ENCODE measurements at places on chromosomes 5 and 9.

GRCh38 chr5:128470663-128471062 lies 67.4 kb downstream of the FBN2 start:
- DNase-seq, result no peak

DNA sequence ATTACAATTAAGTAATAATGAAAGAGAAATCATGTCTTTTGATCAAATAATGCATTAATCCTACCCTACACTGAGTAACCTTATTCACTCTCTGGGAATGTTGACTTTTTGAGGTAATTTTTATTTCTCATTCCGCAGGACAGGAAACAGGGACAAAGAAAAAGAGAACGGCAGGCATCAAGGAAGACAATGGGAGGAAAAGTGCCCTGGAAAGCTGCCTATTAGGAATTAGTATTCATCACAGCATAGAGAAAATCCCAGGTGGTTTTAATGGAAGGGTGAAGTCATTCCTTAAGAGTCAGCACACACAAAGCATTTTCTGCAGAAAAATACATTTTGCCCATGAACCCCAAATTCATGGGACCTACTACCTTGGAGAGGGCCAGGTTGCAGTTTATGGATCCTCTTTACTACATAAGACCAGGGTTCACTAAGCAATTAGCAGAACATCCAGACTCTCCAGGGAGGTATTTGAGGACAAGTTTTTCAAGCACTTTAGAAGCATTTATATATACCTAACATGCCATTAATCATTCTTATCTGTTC lies 9.4 kb downstream of the FSTL4 start:
- DNase-seq, result no peak

DNA sequence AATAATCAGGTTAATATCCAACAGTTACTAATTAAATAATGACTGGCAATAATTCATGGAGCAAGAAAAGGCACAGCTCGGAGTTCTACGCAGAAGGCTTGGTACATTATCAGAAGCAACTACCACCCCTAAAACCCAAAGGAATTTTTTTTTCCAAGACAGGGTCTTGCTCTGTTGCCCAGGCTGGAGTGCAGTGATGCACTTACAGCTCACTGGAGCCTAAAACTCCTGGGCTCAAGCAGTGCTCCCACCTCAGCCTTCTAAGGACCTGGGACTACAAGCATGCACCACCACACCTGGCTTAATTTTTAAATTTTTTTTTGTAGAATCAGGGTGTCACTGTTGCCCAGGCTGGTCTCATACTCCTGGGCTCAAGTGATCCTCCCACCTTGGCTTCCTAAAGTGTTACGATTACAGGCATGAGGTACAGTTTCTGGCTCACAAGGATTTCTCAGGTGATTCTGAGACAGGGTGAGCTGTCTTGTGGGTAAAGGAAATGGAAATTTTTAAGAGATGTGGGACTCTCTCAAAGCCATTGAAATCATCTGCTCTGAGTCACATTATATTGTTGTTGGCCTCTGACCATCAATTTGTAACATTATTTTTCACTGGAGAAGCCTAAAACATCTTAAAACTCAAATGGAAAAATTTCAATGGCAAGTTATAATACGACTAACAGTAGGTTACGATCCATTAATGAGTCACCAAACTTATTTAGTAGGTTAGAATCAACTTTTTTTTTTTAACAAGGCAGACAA lies 19.7 kb upstream of the HSDL2 start:
- DNase-seq, result no peak

DNA sequence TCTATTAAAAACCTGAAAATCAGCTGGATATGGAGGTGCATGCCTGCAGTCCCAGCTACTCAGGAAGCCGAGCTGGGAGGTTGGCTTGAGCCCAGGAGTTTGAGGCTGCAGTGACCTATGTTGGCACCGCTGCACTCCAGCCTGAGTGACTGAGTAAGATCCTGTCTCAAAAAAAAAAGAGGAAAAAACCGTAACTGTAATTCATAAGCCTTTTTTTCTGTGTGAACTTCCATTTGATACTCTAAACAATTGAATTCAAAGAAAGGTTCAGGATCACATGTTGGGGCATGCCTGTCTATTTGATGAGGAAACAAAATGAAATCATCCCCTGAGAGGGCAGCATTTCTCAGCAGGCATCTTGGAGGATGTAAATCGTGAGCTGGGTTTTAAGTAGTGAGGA lies 38.8 kb downstream of the ITGA2 start:
- DNase-seq, result no peak

DNA sequence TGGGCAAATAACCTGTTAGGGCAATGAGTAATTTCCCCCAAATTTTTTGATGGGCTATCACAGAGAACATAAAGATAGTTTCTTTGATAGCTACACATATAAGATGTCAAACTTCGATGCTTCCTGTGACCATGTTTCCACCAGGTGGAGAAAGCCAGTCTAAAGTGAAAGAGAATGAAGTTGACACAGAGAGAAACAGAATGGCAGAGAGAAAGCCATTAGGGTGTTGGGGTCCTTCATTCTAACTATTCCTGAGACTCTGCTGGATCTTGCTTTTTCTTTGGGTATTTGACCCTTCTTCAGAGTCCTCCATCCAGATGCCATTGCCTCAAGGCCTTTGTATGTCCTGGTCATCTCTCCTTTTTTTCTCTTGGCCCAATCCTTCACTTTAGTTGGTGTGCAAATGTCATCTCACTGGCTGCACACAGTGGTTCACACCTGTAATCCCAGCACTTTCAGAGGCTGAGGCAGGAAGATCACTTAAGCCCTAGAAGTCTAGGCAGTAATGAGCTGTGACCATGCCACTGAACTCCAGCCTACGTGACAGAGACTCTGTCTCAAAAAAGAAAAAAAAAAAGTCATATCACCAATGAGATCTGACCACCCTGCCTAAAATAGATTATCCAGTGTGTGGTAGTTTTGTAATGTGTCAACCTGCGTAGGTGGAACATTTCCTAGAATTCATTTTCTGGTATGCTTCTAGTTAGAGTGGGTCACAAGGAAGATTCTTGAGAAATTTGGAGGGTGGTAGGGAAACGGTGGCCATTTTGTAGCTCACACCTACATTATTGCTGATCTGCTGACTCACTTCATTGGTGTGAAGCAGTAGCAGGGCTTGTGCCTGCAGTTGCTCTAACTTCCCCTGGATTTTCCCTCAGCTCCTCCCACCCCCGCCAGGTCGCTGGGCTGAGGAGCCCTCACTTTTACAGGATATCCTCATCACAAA lies 20.8 kb upstream of the KIF2A start:
- DNase-seq, result no peak

GRCh38 chr9:113558632-113559502 lies 95.3 kb downstream of the RGS3 start:
- no peak for DNase-seq

GRCh38 chr9:133458643-133459312 lies 1.0 kb upstream of the CACFD1 start:
- DNase-seq, result peak; percentile 32

DNA sequence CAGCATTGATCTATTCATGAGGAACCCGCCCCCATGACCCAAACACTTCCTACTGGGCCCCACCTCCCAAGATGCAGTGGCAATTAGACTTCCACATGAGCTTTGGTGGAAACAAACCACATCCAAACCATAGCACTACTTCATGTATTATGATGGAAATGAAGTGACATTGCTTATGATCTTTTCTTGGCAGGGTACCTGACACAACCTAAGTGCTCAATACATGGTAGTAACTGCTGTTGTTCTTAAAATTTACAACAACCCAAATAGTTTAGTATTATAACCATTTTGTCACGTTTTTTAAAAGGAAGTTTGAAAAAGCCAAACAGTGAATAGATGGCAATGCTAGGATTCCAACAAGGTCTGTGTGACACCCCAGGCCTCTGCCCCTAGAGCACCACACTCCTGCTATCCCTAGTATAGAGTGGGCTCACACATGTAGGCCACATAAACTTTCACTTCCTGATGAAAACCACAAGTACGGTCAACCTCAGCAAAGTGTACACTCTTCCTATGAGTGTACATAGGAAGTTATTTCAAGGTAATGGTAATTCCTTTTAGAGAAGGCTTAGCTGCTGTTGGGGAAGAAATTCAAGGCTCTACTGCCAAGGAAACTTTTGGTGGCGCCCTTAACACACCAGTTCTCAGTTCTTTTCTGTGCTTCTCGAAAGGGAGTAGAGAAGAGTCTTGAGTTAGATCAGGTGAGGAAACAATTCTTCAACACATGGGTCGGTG lies 97.6 kb downstream of the ARSB start:
- no peak for DNase-seq

GRCh38 chr5:68540798-68541590 lies 325.4 kb downstream of the PIK3R1 start:
- DNase-seq, result no peak

- DNase-seq, result no peak
Measured at GRCh38 chr5:81853030-81853357, 102.1 kb upstream of the SSBP2 start.

GRCh38 chr9:93452710-93453046 lies 703 bp downstream of the FAM120AOS start:
- DNase-seq, result peak; percentile 44

GRCh38 chr9:117772960-117773359 lies 68.8 kb downstream of the TLR4 start:
- no peak for DNase-seq

- DNase-seq, result no peak
Measured at GRCh38 chr5:176788091-176788490, 22.3 kb upstream of the UNC5A start.

- DNase-seq, result no peak
Measured at GRCh38 chr9:136650648-136651047, 12.1 kb upstream of the EGFL7 start.

DNA sequence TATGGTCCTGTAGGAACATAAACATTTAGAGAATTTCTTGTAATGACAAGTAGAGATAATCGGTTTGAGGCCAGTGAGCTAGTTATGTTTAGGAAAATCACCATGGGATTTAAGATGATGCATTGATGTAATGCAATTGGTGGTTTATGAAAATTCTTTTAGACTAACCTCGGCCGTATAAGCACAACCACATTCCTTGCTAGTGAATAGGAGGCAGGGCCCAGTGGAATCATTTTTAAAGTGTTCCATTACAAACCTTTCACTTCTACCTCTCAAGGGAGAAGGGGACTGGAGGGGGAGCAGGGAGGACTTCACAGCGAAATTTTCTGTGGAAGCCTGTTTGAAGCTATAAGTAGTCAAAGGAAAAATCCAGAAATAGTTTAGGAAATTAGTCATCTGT lies 71.8 kb upstream of the NFIL3 start:
- DNase-seq, result no peak

DNA sequence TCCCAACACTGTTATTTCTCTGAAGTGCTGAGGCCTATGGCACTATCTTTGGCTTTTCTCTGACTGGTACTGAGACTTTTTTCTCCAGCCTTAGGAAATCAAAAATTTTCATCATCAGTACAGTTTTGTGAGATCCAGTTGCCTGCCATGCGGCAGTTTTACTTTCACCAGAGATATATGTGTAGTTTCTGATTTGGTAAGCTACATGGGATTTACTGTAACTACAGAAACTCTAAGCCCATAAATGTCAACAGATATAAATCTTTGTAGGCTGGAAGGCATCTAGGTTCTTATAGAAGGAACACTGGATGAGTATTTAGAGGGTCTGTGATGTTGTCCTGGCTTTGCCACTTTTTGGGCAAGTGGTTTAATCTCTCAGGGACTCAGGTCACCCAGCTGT lies 69.0 kb downstream of the DOCK2 start:
- DNase-seq, result no peak

- no peak for DNase-seq
Measured at GRCh38 chr5:38151878-38152277, 106.5 kb upstream of the EGFLAM start.

DNA sequence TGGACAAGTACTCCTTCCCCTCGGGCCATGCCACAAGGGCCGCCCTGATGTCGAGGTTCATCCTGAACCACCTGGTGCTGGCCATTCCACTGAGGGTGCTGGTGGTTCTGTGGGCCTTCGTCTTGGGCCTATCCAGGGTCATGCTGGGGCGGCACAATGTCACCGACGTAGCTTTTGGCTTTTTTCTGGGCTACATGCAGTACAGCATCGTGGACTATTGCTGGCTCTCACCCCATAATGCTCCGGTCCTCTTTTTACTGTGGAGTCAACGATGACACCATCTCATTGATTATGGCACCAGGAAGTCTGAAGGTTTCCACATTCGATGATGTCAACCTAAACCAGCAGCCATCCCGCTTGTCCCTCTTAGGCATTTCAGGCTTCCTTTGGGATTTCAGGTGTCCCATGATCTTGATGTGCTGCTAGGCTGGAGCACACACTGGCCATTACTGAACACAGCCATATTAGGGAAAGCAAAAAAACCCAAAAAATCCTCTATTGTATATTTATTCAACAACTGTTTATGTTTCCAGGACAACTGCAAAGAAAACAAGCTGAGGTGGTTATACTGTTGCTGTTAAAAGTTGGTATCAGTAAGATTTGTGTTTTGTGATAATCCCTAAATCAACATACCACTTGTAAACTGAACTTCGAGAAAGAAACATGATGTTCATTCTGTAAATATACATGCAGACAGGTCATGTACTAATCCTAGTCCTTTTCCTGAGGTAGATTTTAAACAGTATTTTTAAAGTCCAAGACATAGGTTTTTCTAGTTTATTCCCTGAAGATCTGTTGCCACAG lies 1.1 kb downstream of the PLPP6 start:
- no peak for DNase-seq

- no peak for DNase-seq
Measured at GRCh38 chr9:137602661-137603060, 2.8 kb upstream of the ARRDC1 start.

- no peak for DNase-seq
Measured at GRCh38 chr9:89696780-89697179, 92.0 kb downstream of the GADD45G start.

DNA sequence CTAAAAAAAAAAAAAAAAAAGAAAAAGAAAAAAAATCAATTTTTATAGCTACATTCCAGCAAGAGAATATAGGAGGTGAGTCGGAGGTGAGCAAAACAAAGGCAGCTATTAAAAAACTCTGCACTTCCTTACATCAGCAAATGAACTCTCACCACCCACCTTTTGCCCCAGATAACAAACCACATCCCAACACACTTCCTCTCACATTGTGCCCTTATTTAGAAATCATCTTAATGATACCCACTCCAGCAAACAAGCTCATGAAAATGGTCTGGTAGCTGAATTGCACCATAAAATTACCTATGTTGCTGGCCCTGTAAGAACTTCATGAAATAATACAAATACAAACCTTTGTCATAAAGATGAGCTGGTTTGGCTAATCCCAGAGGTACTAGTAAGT lies 82.9 kb downstream of the CEMIP2 start:
- DNase-seq, result no peak

GRCh38 chr9:95018099-95018936 lies 291.8 kb downstream of the AOPEP start:
- no peak for DNase-seq

GRCh38 chr9:85969727-85970126 lies 28.8 kb downstream of the NAA35 start:
- no peak for DNase-seq
